ENCODE measurements at places on chromosomes 11 and 22.

DNA sequence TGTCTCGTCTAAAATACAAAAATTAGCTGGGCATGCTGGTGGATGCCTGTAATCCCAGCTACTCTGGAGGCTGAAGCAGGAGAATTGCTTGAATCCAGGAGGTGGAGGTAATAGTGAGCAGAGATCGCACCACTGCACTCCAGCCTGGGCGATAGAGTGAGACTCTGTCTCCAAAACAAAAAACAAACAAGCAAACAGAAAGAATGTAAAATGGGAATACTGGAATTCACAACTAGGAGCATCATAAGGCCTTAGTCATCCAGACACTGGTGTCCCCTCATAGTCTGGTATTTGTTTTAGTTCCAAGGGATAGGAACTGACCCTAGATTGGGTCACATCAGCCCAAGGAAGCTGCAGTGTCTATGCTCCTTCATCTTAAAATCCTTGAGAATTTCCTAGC lies 520.8 kb downstream of the NELL1 start:
- DNase-seq: no peak

DNA sequence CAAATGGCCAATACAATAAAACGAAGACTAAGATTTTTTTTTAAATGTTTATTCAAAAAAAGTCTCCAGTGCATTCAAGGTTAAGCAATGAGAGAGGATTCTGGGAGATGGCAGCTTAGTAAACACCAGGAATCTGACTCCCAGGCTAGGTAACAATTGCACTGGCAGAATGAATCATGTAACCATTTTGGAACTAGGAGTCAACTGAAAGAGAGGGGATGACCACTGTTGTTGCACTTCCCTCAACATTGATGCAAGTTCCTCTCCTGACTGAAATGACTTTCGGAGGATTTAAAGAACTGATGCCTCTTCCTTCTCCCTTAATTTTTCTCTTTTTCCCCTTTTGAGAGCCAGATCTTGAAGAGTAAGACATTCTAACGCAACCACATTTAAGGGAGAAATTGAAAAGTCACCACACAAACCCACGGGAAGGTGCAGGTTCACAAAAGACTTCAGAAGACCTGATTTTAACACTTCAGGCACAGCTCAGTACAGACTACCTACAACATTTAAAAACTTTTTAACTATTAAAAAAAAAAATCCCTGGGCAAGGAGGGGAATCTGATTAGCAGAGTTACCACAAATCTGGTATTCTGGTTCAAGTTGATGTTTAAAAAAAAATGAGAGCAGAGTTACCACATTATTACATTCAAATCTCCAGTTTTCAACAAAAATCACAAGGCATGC lies 56.8 kb downstream of the FCHSD2 start:
- DNase-seq: no peak

GRCh38 chr11:35650006-35650405 lies 12.6 kb upstream of the TRIM44 start:
- DNase-seq: no peak

- DNase-seq: no peak
These were observed 13.2 kb upstream of the PAFAH1B2 start for GRCh38 chr11:117130879-117131278.

- DNase-seq: no peak
These were observed 1552.7 kb upstream of the TENM4 start for GRCh38 chr11:80993536-80993935.

DNA sequence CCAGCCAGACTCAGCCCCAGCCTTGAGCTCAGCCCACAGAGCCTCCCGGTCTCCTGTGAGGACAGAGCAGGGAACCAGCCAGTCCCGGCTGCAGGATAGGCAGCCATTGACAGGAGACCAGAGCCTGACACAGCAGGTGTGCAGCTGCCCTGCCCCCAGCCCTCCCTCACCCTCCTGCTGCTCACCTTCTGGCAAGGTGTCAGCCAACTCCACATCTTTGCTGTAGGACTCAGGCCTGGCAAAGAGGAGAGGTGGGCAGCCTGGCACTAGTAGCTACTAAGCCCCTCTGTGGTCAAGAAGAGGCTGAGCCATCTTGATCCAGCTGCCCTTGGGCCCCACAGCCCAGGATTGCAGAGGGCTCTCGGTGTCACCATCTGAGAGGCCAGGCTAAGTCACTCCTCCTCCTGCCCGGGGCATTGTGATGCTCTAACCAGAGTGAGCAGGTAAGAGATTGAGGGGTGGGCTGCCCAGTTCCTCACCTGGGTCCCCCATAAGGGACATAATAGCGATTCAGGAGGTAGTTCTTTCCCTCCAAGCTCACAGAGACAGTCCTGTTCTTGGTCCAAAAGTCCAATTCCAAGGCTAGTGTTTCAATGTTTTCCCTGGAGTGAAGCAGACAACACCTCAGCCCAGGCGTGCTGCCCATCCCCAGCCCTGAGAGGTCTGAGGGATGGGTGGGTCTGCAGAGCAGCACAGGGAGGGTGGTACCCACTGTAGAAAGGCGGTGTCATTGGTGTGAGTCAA lies 18.6 kb downstream of the TREH start:
- peak; percentile 31 for DNase-seq

DNA sequence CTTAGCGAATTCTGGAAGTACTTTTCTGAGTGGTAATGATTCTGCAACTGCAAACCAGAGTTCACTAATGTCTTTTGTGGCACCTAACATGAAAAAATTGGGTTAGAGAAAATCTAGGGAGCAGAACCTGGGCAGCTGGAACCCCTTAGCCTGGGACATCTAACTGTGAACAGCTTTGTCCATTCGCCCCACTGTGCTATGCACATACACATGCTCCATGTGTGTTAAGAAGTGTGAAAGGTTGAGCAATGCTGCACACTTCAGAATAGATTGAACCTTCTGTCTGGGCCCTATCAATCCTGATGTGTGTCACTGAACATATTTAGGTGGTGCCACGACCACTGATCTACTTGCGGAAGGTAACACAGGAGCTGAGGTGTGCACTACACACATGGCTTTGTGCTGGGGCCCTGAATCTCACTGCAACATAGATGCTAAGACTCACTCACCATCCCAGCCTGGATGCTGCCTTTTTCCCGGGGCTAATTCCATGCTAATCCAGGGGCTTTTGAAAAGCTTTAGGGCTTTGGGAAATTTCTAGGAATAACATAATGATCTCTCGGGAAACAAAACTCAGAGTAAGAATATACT lies 976.2 kb downstream of the NTM start:
- no peak for DNase-seq

DNA sequence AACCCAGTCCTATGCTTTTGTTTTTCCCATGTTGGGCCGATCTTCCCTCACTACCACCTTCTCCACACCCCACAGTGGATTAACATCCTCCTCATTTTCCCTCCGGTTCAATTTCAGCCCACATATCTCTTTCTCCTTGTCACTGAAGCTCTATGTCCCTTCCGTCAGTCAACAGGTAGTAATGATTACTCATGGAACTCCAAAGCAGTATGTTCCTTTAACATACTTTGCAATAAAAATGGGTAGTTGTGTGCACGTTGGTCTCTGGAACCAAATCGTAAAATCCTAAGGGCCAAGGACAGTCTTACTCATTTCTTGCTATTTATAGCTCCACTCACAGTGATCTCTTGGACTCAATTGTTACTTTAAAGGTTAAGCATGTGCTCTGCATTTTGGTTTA lies 20.2 kb downstream of the AMOTL1 start:
- DNase-seq: no peak

- no peak for DNase-seq
These were observed 702.4 kb upstream of the LRRC4C start for GRCh38 chr11:42161886-42162285.

- no peak for DNase-seq
These were observed 392.8 kb downstream of the JRKL start for GRCh38 chr11:96782632-96783031.

GRCh38 chr11:121446752-121447156 lies 5.4 kb upstream of the SORL1 start:
- no peak for DNase-seq

DNA sequence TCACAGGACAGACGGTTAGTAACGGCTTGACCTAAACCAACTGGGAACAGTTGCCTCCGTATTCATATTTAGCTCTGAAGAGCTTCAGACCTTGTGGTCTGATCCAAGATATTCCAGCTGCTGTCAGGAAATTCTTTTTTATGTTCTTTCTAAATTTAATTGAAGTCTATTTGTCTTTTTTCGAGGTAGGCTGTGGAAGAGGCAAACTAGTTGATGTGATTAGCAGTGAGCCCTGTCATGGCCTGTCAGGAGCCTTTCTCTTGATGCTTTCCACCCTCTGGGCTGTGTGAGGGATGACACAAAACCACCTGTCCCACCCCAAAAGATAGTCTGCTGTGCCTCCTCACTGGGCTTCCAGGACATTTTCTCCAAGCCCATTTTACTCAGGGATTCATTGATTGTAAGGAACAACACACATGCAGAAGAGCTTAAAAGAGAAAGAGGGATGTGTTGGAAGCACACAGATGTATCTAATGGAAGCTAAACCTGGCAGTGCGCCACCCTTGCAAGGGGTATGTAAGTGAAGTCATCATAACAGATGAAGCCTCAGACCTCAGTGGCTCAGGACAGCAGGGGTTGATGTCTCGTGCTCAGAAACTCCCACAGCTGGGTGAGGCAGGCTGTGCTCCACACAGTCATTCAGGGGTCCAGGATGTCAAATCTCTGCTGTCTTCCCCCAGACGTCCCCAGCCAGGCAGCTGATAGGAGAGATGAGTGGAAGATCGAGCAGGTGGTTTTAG lies 170.0 kb downstream of the NCAM1 start:
- no peak for DNase-seq

DNA sequence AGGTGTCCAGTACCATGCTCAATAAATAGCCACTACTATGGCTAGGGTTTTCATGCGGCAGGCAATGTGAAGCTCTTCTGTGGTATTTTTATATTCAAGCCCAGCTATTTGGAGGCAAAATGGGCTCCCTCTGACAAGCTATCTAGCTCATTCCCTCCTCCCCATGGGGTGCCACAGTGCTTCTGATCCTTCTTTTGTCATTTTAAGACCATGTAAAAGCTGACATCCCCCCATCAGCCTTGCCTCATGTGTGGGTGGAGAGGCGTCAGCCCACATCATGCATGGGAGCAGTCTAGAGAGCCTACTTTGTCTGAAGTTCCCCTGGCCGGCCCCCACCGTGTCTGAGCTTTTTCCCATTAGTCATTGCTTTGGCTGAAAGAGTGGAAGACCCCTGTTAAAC lies 59.8 kb downstream of the NAV2 start:
- DNase-seq: no peak

GRCh38 chr11:57161351-57161750 lies 20.4 kb upstream of the LRRC55 start:
- DNase-seq: no peak

DNA sequence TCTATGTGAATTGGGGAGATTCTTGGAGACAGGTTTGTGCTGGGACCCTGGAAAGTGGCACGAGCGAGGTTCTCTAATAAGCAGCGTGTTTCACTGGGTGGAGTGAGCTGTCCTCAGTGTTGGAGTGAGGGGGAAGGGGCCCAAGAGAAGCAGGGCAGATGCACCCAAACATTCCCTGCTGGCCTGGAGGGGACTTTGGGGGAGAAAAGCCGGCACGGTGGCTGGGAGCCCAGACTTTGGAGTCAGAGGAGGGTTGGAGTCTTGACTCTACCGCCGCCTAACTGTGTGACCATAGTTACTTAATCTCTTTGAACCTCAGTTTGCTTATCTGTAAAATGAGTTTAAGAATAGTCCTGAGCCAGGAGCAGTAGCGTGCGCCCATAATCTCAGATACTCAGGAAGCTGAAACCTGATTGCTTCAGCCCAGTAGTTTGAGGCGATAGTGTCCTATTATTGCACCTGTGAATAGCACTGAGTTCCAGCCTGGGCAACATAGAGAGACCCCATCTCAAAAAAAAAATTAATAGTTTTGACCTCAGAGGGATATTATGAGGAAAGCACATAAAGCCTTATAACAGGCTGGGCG lies 614 bp downstream of the NR1H3 start:
- DNase-seq: no peak

DNA sequence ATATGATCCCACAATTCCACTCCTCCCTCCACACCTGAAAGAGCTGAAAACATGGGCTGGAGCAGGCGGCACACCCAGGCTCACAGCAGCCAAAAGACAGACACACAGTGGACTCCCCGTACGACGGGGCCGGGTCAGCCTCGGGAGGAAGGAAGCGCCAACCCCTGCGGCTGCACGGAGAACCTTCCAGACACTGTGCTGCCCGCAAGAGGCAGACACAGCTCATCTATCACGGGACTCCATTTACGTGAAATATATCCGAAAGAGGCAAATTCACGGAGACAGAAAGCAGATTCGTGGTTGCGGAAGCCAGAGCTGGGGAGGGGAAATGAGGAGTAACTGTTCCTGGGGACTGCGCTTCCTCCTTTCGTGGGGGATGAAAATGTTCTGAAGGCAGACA lies 165.0 kb downstream of the BRD1 start:
- no peak for DNase-seq

GRCh38 chr22:29912141-29912540 lies 29.2 kb downstream of the MTMR3 start:
- no peak for DNase-seq

GRCh38 chr11:67645521-67646461 lies 4.7 kb downstream of the ACY3 start:
- no peak for DNase-seq

GRCh38 chr11:83007477-83007876 lies 64.2 kb downstream of the RAB30 start:
- peak; percentile 23 for DNase-seq

DNA sequence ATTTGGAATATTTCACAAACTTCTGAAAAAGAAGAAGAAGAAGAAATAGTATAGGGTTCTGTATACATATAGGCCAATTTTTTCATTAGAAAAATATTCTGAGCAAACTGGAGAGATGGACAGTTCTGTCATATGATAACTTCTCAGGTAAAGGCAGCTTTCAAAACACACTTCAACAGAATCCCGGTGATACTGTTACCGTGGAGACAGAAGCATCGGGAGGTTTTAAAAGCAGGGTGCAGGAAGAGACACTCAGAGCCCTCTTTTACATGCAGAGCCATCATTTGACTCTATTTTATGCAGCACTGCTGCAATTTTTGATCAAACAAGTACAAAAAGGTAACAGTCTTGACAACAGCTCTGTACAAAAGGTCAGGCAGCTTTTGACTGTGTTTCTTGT lies 1785.4 kb downstream of the LRRC4C start:
- DNase-seq: no peak

- DNase-seq: no peak
These were observed 83.9 kb upstream of the CLDN5 start for GRCh38 chr22:19608003-19608690.

DNA sequence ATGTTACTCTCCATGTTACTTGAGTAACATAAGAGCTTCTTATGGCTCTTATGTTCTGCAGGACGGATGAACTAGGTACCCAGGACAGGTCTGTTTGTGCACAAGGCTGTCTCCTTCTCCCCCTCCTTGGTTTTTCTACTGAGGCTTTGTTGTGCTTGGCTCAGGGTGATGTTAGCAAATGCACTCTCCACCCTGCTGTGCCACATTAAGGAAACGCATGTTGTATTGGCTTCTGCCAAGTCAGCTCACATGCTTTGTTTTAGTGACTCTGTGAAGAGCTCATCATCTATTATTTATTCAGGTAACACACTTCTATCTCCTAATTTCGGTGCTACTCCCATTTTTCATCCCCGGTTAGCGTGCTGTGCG lies 108.3 kb downstream of the PTPRJ start:
- DNase-seq: peak; percentile 16

- no peak for DNase-seq
These were observed 35.1 kb downstream of the TP53I11 start for GRCh38 chr11:44915621-44916020.
